Substantia nigra (tissue), 51 donors: ENCODE measurements at places on chromosomes 1 and 21.

GRCh38 chr1:226975259-226976250 lies 35.5 kb downstream of the COQ8A start:
- peak; percentile 71 for DNase-seq

GRCh38 chr21:24727803-24728440 lies 879.4 kb downstream of the MRPL39 start:
- no peak for DNase-seq

DNA sequence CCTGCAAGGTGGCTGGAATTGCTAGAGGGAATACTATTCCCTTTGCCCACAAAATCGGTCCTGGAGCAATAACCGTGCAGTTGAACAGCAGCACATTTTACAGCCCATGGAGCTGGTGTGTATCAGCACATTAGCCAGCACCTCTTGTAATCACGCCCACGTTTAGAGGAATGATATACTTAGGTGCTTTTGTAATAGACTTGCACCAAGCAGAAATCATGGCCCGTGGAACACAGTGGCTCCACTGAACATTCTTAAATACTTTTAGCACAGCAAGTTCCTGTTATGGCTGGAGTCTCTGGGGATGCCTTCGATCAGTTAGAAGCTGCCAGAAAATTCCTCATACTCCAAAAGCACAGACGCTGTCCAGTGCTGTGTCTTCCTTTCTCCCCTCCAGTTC lies 218.1 kb upstream of the FAM78B start:
- no peak for DNase-seq

GRCh38 chr1:31802190-31803150 lies 13.4 kb downstream of the SPOCD1 start:
- DNase-seq, result no peak

- no peak for DNase-seq
These were observed 183.4 kb downstream of the ZNF281 start for GRCh38 chr1:200226268-200226968.

- no peak for DNase-seq
These were observed 72.5 kb upstream of the MORC3 start for GRCh38 chr21:36247316-36248010.
